ENCODE measurements at places on chromosomes 7 and 10.
A peak's percentile ranks its signal among the peaks of the same experiment; 100 is the strongest.

DNA sequence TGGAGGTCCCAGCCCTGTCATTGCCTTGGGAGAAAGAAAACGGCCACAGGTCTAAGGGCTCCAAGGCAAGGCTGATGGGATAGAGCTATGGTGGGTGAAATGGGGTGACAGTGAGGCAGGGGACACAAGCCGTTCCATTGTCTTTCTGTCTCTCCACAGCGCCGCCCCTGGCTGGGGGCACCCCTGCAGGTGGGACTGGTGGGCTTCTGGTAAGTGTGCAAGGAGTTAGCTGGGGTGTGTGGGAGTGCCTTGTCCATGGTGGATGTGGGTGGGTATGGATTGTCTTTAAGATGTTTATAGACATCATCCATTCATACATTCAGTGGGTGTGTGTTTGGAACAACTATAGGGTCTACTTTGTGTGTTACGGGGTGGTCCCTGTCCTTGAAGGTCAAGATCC, 7.5 kb downstream of the SFXN3 start:
- no peak overlapping the region for H3K27ac ChIP-seq
- peaks cover 69% of the 10 kb centered on the region for H3K27me3 ChIP-seq
- no peaks in the 10 kb centered on the region for H3K36me3 ChIP-seq
- no peak overlapping the region for H3K4me3 ChIP-seq
- no peaks in the 10 kb centered on the region for H3K4me1 ChIP-seq

GRCh38 chr7:104328970-104329825, 795 bp downstream of the LHFPL3 start:
- peak; percentile 67 for DNase-seq
- no peaks in the 10 kb centered on the region for H3K36me3 ChIP-seq
- peaks cover 98% of the 10 kb centered on the region for H3K27me3 ChIP-seq
- no peaks in the 10 kb centered on the region for H3K4me1 ChIP-seq

GRCh38 chr10:14200698-14201544, 129.8 kb downstream of the FRMD4A start:
- no peaks in the 10 kb centered on the region for H3K27me3 ChIP-seq
- no peak overlapping the region for H3K27ac ChIP-seq
- no peak overlapping the region for H3K4me3 ChIP-seq
- no peaks in the 10 kb centered on the region for H3K4me1 ChIP-seq

GRCh38 chr10:114975091-114975490, 37.1 kb downstream of the TRUB1 start:
- H3K36me3 ChIP-seq: peaks cover 25% of the 10 kb centered on the region
- H3K4me3 ChIP-seq: no peak overlapping the region
- DNase-seq: no peak
- H3K4me1 ChIP-seq: peaks cover 9% of the 10 kb centered on the region
- H3K27me3 ChIP-seq: no peaks in the 10 kb centered on the region

DNA sequence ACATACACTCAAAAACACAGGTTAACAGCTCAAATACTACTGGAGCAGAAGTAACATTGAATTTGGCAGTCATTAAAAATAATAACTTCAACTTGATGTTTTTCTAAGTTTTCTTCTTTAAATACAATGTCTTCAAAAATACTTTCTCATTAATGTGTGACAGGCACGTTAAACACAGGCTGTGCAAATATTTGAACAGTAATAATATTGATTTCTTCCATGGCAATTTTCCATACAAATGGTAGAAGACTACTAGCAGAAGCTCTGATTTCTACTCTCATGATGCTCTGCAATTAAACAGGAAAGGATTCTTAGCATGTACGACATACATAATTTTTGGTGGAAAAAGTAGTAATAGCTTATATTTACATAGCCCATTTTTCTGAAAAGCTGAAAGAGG, 47.4 kb downstream of the NRP1 start:
- no peaks in the 10 kb centered on the region for H3K36me3 ChIP-seq
- no peak overlapping the region for H3K27ac ChIP-seq
- peaks cover 30% of the 10 kb centered on the region for H3K4me1 ChIP-seq
- H3K27me3 ChIP-seq: no peaks in the 10 kb centered on the region

DNA sequence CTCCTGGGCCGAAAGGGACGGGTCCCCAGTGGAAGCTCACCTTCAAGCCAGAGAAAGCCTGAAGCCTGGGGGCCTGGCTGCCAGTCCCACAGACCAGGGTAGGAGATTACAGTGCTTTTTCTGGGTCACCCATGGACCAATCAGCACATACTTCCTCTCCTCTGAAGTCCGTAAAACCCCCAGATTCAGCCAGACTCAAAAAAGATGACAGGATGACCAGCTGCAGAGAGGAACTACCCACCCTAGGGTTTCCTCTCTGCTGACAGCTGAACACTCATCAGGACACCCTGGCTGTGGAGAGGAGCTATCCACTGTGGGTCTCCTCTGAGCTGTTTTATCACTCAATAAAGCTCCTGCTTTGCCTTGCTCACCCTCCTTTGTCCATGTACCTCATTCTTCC, 78.0 kb downstream of the SAMD9 start:
- no peaks in the 10 kb centered on the region for H3K4me1 ChIP-seq
- no peaks in the 10 kb centered on the region for H3K36me3 ChIP-seq
- DNase-seq: no peak
- H3K27me3 ChIP-seq: no peaks in the 10 kb centered on the region
- H3K27ac ChIP-seq: no peak overlapping the region
